A549 treated with RU486 at 1 μM for 4 hours (cell line): ENCODE measurements at places on chromosomes 12 and 14. TPM values are rescaled to one million over a fixed set of nuclear protein-coding genes. Genes with fewer than 3 reads are reported as not detected.

TAS2R43 gene
- not detected in 5 replicates for total RNA-seq

TMEM119 gene
- 0.05 to 0.07 TPM (median 0.05 TPM) in 3 of 5 replicates, not detected in the others for total RNA-seq

SRRM4 gene
- not detected in 5 replicates for total RNA-seq

TBX3 gene
- 20.5 to 30.0 TPM (median 27.8 TPM) in 5 replicates for total RNA-seq

ART4 gene
- total RNA-seq, result 0.16 TPM in 1 of 5 replicates, not detected in the others

SIX6 gene
- not detected in 5 replicates for total RNA-seq
